ENCODE measurements at places on chromosomes 6 and 20. TPM values are rescaled to one million over a fixed set of nuclear protein-coding genes. Genes with fewer than 3 reads are reported as not detected.

SPTLC3 gene
- total RNA-seq, result 1.9 TPM

WFDC10B gene
- total RNA-seq, result not detected

CLVS2 gene
- total RNA-seq, result not detected

WFDC5 gene
- not detected for total RNA-seq

GRM1 gene
- not detected for total RNA-seq

TPBG gene
- total RNA-seq, result 0.33 TPM

- H3K36me3 ChIP-seq, result no peaks in the 10 kb centered on the region
- peaks cover 21% of the 10 kb centered on the region for H3K4me1 ChIP-seq
- peaks cover 9% of the 10 kb centered on the region for H3K27me3 ChIP-seq
- DNase-seq, result no peak
- peak overlapping the region; percentile 19 for H3K27ac ChIP-seq
Measured at GRCh38 chr20:19758501-19759331, 658 bp downstream of the RIN2 start.

- H3K27me3 ChIP-seq, result no peaks in the 10 kb centered on the region
- no peaks in the 10 kb centered on the region for H3K4me1 ChIP-seq
- no peaks in the 10 kb centered on the region for H3K36me3 ChIP-seq
- no peak for DNase-seq
- no peak overlapping the region for H3K4me3 ChIP-seq
- H3K27ac ChIP-seq, result no peak overlapping the region
Measured at GRCh38 chr6:151002491-151002935, 137.0 kb downstream of the MTHFD1L start.

DNA sequence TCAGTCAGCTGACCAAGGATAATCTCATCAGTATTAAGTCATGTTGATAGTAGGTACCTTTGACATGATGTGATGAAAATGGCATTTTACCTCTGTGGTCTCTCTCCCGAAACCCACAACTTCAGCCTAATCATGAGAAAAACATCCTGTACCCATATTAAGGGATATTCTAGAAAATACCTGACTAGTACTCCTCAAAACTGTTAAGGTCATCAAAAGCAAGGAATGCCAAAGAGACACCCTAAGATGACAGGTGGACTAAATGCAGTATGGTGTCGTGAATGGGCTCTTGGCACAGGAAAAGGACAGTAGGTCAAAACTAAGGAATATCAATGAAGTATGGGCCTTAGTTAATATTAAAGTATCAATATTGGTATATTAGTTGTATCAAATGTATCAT lies 221.4 kb downstream of the PLCB1 start:
- no peaks in the 10 kb centered on the region for H3K27me3 ChIP-seq
- H3K4me3 ChIP-seq, result no peak overlapping the region
- H3K27ac ChIP-seq, result no peak overlapping the region
- no peaks in the 10 kb centered on the region for H3K36me3 ChIP-seq
- H3K4me1 ChIP-seq, result no peaks in the 10 kb centered on the region

- DNase-seq, result no peak
- no peaks in the 10 kb centered on the region for H3K27me3 ChIP-seq
- H3K36me3 ChIP-seq, result no peaks in the 10 kb centered on the region
- H3K4me3 ChIP-seq, result no peak overlapping the region
- H3K27ac ChIP-seq, result no peak overlapping the region
Measured at GRCh38 chr6:10175362-10175761, 239.5 kb downstream of the TFAP2A start.

DNA sequence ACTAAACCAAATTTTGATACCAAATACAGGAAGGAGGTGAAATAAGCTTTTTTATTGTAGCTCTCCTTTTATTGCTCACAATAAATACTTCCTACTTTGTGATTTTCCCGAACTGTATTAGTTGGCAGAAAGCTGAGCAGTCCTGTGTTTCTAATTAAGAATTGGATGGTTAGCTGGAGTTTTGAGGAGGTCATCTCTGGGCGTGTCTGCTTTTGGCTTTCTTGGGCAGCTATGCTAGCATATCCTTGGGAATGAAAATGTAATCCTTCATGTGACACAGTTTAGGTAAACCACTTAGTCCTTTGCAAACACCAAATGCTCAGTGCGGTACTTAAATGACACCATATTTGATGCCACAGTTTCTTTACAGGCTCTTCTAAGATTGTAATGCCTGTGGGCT lies 67.5 kb downstream of the MTHFD1L start:
- no peak overlapping the region for H3K27ac ChIP-seq
- H3K27me3 ChIP-seq, result no peaks in the 10 kb centered on the region
- H3K4me1 ChIP-seq, result no peaks in the 10 kb centered on the region
- no peak overlapping the region for H3K4me3 ChIP-seq
- no peak for DNase-seq

GRCh38 chr6:35028781-35029769 lies 112.1 kb downstream of the TCP11 start:
- no peak overlapping the region for H3K4me3 ChIP-seq
- DNase-seq, result no peak
- no peaks in the 10 kb centered on the region for H3K4me1 ChIP-seq

- H3K27me3 ChIP-seq, result no peaks in the 10 kb centered on the region
- no peaks in the 10 kb centered on the region for H3K36me3 ChIP-seq
- no peak overlapping the region for H3K4me3 ChIP-seq
Measured at GRCh38 chr6:20205722-20206161, 6.5 kb downstream of the MBOAT1 start.

GRCh38 chr6:138416206-138416605 lies 12.2 kb downstream of the HEBP2 start:
- no peak overlapping the region for H3K4me3 ChIP-seq
- H3K27me3 ChIP-seq, result no peaks in the 10 kb centered on the region
- H3K36me3 ChIP-seq, result peaks cover 34% of the 10 kb centered on the region

GRCh38 chr6:148217921-148218320 lies 124.7 kb upstream of the SASH1 start:
- no peaks in the 10 kb centered on the region for H3K4me1 ChIP-seq
- H3K36me3 ChIP-seq, result no peaks in the 10 kb centered on the region
- no peak overlapping the region for H3K27ac ChIP-seq
- no peak for DNase-seq

Data from natural killer cell (primary cell).